HT-29 (cell line): ENCODE measurements at places on chromosomes 7 and 10.

DNA sequence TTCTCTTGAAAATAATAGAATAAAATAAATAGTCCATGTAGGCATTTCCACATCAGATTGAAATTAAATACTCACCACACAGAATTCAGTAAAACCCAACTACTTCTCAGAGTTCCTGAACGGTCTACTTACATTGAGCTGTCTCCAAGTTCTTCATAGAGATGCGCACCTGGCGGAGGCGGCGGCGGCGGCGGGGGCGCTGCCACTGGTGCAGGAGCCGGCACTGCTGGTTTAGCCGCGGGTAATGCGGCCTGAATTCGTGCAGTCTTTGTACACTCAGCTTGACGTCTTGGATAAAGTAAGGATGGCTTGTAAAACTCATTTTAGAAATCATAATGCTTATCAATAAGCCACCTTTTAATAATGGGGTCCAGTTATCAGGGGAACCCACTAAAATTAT, 973.8 kb downstream of the PCDH15 start:
- no peak for DNase-seq

DNA sequence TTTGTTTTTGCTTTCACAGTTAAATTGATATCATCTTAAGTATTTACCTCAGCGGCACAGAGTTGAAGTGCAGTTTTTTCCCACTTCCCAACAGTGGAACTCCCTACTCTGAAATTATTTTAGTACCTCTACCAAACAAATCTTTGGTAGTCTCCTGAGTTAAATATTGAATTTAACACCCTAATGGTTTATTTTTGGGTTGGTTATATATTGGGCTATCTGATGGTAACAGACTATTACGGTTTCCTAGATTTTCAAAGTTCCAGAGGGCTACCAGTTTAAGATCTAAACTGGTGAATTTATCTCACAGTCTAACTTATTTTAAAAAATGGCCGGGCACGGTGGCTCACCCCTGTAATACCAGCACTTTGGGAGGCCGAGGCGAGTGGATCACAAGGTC, 1.3 kb downstream of the ZNF277 start:
- DNase-seq, result no peak

DNA sequence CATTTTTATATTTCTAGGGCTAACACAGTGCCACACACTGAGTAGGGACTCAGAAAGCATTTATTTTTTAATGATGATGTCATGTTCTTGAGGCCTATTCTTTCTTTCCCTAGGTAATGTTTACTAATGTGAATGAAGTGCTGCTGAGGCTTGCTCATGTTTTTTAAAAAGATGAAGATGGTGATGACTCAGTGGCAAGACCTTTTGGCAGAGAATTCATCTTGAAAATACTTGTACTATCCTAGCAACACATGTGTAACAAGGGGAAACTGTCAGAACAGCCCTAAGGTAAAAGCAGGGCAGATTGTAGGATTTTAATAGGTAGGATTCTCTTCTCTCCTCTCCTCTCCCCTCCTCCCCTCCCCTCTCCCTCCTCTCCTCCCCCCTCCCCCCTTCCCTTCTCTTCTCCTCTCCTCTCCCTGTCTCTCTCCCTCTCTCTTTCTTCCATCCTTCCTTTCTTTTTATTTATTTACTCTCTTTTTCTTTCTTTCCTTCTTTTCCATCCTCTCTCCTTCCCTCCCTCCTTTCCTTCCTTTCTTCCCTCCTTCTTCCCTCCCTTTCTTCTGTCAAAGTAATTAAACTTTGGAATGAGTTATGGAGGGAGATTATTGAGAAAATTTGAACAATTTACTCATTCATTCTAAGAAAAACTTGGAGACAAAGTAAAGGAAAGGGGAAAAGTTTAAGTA, 75.3 kb downstream of the ZNF92 start:
- no peak for DNase-seq

DNA sequence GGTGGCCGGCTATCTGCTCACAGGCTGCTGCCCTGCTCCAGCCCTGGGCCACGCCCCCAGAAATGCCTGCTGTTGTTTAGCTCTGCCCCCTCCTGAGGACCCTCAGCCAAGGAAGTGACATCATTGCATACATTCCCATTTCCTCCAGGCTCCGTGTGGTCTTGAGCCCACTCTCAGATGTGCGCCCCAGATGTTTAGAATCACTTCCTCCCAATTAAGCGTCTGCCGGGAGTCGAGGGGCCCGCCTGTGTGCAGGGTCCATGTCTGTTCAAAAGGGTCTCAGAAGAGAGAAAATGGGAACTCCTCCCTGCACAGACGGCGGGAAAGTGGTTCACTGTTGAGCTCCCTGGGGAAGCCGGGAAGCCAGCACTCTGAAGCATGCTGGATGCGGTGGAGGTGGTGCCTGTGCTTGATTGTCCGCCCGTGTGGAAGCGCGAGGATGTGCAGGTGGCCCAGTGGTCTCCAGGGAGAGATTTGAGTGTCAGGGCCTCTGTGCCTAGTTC, 116.9 kb upstream of the PPIF start:
- no peak for DNase-seq

GRCh38 chr10:92244796-92245195, 46.1 kb downstream of the CPEB3 start:
- no peak for DNase-seq

DNA sequence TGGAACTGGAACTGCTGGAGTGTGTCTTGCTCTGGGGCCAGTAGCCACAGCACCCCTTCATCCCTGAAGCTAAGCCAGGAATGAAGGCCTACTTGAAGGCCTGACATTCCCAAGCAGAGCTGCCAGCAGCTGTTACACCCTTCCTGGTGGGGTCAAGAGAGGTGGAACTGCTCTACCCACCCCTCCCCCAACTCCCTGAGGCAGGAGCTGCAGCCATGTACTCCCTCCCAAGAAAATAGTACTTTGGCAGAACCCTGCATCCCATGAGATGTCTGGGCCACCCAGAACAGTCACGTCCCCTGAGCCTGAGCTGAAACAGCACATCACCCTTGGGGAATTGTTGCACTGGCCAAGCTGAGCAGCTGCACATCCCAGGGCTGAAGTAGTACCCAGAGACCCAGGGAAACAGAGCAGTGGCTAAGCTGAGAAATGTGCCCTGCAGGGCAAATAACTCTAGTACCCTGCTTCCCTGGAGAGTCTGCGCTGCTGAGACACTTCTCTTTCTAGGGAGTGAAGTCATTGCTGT, 63.4 kb upstream of the PLA2G12B start:
- no peak for DNase-seq

- no peak for DNase-seq
These were observed 225.2 kb upstream of the SH2B2 start for GRCh38 chr7:102061354-102061945.

DNA sequence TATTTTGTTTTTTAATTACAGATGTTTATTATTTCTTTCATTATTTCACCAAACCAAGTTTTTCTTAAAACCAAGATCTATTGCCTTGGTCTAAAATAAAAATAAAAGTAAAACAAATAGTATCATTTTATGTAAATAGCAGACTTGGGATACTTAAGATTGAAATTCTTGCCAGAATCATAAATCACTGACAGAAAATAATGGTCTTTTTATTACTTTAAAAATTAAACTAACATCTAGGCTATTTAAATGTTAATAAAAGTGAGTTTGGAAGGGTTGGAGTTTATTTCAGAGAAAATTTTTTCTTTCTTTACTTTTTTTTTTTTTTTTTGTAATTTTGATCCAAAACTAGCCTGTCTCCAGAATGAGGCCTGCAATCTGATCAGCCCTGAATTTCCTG, 568.0 kb upstream of the IGFBP3 start:
- DNase-seq, result no peak

DNA sequence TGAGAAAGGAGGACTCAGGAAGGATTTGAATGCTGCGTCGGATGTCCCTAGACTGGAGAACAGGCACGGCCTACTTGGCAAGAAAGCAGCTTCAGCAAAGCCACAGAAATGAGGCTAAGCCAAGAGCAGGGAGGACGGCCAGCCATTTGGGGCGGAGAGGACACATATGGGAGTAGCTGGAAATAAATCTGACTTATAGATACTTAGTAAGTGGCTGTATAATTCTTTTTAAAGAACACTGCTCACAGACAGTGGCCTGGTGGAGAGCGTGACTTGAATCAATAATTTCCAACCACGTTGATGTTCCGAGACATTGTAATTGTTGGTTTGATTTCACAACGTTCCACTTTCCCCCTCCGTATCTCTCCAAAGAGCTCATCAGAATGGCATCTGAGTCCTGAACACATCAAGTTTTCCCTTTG, 67.7 kb upstream of the JCAD start:
- DNase-seq, result no peak

- DNase-seq, result no peak
These were observed 4.4 kb downstream of the JAZF1 start for GRCh38 chr7:28176174-28176573.

DNA sequence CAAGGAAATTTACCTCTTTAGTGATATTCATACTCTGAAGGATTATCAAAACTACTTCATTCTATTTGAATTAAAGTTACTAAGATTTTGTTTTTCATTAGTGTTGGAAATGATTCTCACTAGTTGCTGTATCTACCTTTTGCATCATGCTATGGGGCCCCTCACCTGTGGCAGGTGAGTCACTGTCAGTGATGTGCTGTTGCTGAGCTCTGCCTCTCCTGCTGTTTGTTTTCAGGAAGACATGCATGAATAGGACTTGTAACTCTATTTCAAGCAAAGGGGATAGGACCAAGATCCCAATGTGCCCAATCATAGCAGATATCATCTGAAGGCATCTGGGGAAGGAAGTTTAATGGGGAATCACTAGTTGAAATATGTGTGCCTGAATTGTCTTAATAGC, 57.4 kb upstream of the AGR3 start:
- DNase-seq, result no peak

DNA sequence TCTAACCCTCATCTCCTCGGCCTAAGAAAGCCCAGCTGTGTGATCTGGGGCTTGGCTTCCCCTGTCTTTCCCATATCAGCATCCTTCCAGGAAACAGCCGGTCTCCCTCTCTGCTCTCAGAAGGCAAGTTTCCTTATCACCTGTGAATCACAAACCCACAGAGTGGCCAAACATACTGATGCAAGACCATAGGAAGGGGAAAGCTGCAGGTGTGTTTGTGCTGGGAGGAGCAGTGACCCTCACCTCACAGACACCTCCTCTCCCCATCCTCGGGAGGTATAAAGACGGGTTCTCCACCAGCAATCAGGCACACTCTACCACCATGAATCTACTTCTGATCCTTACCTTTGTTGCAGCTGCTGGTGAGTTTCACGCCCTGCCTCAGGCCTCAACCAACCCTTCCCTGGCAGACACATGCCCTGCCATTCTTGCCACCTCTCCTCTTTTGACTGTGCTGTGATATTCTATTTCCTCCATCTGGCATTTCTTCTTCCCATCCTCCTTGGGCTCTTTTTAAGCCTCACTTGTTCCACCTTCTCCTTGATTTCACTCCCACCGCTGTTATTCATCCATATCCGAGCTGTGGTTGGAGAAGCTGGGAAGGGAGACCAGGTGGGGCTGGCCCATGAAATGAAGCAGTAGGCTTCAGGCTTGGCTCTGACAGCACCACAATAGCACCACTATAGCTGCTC, at the start of gene PRSS2:
PRSS2 (plus strand) TSS at position 310 of the 692 bp plus-strand sequence; CDS start at position 323, 13 bp downstream.
- no peak for DNase-seq

DNA sequence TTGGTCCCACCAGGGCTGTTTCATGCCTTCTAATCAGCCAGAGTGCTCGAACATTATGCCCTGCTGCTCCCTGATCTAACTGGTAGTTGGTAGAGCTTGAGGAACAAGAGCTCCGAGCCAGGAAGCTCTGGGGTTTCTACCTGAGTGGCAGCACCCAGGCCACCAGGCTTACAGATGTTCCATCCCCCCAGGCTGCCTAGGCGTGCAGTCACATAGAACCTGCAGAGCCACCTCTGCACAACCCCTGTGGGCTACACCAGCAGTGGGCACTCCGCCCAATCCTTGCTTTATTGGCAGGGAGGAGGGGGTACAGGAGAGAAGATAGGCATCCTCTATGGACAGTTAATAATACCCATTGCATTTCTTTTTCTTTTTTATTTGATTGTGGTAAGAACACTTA, 21.8 kb downstream of the MAP3K8 start:
- DNase-seq, result no peak

- no peak for DNase-seq
These were observed 265.4 kb downstream of the CSTF2T start for GRCh38 chr10:51433949-51434475.

- DNase-seq, result peak; percentile 33
These were observed 67.7 kb downstream of the NSUN6 start for GRCh38 chr10:18583575-18584270.

DNA sequence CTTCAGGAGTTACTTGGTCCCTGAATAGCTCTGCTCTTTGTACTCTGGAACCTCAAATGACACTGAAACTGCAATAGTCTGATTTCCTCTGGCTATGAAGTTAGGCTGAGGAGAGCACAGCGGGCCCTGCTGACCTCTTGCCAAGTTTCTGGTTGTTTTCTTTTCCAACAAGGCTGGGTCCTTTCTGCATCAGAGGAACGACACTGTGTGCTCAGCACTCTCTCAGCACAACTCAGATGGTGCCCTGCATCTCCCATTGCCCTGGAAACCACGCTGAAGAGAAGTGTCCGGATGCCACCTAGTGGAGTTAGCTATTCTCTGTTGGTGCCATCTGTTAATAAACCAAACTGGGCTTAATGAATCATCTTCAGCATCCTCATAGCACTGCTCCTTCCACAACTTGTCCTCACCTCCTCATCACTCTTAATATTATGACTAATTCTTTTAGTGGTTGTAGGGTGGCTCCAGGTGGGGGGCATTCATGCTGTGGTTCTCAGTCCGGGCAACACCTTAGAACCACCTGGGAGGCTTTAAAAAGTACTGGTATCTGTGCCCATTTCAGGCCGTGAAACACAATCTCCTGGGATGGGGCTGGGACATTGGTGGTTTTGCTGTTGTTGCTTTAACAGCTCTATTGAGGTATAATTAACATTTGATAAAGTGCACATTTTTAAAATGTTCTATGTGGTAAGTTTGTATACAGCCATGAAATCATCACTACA, 8.2 kb upstream of the EFCAB10 start:
- DNase-seq, result peak; percentile 87

- no peak for DNase-seq
These were observed 552 bp downstream of the MKX start for GRCh38 chr10:27744802-27745731.

GRCh38 chr10:48958598-48959190, 19.1 kb upstream of the LRRC18 start:
- DNase-seq, result no peak

DNA sequence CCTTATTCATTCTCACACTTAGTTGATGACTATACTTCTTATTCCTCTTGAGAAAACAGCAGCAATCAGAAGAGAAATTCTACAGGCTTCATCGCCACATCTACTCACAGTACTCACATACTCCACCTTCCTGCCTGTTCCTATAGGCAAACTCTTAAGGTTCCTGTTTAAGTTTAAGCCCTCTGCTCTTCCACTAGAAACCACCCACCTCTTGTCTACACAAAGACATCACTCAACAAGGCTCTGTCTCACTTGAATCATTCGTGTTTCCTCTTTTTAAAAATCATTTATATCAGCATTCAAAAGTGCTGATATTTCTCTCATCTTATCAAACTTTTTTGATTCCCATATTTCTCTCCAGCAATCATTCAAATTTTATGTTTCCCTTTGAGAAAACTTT, 85.5 kb upstream of the ADO start:
- DNase-seq, result no peak

GRCh38 chr10:72020914-72021809, 57.0 kb downstream of the CHST3 start:
- no peak for DNase-seq

GRCh38 chr10:130021383-130021950, 57.4 kb upstream of the EBF3 start:
- DNase-seq, result no peak
